Naive B cell (primary cell): ENCODE measurements at places on chromosomes 6 and 20.

DNA sequence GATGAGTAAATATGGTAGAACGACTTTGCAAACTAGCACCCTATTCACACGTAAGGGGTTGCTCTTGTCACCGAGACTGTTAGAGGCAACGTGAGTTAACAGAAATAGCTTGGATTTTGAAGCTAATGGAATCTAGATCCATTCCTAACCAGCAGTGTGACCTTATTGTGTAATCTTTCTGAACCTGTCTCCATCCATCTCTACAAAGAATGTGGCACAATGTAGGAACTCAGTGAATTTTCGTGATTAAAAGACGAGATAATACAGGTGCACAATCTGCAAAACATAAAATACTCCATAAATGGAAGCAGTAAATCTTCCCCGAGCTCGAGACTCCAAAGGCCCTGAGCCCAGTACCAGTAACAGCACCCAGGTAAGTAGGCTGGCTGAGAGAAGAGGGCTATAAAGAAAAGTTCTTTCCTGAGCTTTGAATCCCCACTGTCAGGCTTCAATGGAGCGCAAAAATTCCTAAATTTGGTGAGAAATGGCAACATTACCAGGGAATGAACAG, 801 bp upstream of the KIFC1 start:
- no peak for DNase-seq
- H3K27ac ChIP-seq = peak overlapping the region; percentile 98

DNA sequence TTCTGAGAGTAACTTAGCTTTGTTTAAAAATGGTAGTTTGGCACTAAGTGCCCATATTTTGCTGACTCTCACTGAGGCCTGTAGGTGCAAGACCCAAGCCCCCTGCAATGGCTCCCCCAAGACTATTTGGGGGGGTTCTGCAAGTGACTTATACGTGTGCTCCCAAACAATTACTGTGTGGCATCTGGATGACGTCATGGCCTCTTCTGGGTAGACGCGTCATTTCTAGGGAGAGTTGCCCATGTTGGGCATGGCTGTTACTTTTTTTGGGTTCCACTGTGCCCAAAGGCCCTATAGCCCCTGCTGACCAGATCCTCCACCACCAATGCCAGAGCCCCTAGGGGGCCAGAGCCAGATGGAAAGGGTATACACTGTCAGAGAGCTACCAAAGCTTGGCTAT, 110.3 kb upstream of the MYLIP start:
- no peak overlapping the region for H3K4me3 ChIP-seq
- DNase-seq = no peak
- no peaks in the 10 kb centered on the region for H3K36me3 ChIP-seq
- H3K4me1 ChIP-seq = no peaks in the 10 kb centered on the region

- no peak overlapping the region for H3K27ac ChIP-seq
- H3K36me3 ChIP-seq = no peaks in the 10 kb centered on the region
- no peak for DNase-seq
- no peak overlapping the region for H3K4me3 ChIP-seq
- H3K4me1 ChIP-seq = peaks cover 13% of the 10 kb centered on the region
Observed at GRCh38 chr6:150238336-150238741, 95.5 kb downstream of the PPP1R14C start.

DNA sequence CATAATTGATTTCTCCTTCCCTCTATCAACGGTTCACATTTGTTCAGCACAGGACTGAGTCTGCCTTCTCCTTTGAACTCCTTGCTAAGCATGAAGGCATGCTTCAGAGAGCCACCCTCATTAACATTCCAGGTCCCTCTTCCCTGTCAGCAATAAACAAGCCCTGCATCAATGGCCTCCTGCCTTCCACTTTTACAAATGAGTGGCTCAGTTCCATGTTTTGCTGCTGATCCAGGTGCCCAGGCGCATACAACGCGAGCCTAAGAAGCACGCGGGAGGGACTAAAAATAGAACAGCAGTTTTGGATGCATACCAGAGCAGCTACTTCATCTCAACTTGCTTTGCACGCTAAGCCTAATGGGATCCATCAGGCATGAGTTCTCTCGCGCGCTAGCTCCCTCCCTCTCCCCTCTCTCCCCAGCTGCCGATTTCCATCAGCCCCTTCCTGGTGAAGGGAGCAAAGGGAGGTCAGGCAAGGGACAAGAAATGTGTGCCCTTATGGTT, 53.4 kb downstream of the TRAF3IP2 start:
- H3K27ac ChIP-seq = no peak overlapping the region
- no peak for DNase-seq
- peaks cover 7% of the 10 kb centered on the region for H3K4me1 ChIP-seq
- H3K27me3 ChIP-seq = no peaks in the 10 kb centered on the region

DNA sequence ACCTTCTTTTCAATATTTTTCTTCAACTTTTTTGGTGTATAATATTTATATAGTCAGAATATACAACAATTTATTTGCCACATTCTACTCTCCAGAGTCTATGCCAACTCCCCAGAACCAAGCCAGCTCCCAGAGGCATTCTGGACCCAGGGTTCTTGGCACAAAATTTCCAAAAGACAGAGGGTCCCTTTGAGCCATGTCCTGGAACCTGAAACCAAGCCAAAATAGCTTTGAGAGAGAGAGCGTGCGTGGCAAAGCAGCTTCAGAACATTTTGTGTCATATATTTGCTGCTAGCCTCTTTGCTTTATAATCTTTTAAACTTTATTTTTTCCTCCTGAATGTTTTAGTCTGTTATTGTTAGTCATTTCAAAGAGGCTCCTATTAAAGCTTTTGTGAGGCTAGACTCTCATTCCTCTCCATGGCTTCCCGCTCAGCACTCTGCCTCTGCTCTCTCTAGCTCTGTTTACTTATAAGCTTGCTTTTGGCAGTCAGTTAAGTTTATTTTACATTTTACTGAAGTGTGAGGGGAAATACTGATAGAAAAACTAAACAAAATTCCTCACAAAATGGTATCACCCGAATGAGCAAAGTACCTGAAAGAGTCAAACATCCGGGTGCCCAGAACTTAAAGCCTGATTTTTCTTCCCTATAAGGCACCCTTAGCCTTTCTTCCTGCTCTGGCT, 605.1 kb upstream of the ID4 start:
- H3K4me1 ChIP-seq = no peaks in the 10 kb centered on the region
- no peak overlapping the region for H3K27ac ChIP-seq
- H3K4me3 ChIP-seq = no peak overlapping the region
- DNase-seq = no peak

DNA sequence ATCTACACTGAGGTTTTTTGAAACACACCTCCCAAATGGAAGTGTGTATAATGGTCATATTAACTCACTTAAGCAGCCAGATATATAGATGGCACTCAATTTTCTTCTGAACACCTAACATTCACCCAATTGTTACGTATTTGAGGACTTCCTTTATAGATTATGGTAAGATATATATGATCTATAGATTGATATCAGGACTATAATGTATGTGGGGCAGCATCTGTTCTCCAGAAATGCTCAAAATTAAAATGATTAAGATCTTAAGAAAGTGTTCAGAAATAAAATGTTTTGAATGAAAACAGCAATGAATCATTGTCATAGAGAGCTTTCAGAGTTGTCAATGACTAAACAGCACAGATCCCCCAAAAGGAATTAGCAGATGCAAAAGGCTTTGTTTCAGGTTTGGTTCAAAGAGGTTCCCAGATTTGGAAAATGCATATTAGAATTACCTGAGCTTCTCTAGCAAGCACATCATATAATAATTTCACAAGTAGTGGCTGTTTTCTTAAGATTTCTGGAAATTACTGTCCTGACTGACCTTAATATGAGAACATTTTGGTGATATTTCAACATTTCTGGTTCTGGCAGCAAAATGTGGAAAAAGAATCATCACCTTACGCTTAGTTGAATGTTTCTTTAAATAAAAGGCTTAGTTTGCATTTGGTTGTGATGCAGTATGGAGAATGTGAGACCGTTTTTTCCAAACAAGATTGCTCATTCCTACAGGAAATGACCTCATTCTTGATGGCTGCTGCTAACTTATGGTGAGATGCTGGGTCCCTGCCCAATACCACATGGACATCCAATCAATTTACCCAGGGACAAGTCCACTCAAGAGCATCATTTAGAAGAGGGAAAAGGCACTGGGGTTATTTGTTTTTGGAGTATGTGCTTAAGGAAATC, 31.5 kb downstream of the TRAF3IP2 start:
- peaks cover 10% of the 10 kb centered on the region for H3K4me1 ChIP-seq
- no peak overlapping the region for H3K4me3 ChIP-seq
- H3K36me3 ChIP-seq = no peaks in the 10 kb centered on the region
- no peaks in the 10 kb centered on the region for H3K27me3 ChIP-seq
- DNase-seq = no peak
- no peak overlapping the region for H3K27ac ChIP-seq

DNA sequence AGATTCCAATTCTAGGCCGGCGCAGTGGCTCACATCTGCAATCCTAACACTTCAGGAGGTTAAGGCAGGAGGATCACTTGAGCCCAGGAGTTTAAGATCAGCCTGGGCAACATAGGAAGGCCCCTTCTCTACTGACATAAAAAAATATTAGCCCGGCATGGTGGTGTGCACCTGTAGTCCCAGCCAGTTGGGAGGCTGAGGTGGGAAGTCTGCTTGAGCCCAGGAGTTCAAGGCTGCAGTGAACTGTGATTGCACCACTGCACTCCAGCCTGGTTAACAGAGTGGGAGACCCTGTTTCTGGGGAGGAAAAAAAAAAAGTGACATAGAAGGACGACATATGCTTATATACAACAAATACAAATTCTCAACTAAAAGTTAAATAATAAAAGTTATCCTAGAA, 30.9 kb downstream of the B4GALT5 start:
- H3K27me3 ChIP-seq = no peaks in the 10 kb centered on the region
- H3K4me3 ChIP-seq = no peak overlapping the region
- DNase-seq = no peak
- H3K27ac ChIP-seq = no peak overlapping the region
- H3K4me1 ChIP-seq = peaks cover 20% of the 10 kb centered on the region

DNA sequence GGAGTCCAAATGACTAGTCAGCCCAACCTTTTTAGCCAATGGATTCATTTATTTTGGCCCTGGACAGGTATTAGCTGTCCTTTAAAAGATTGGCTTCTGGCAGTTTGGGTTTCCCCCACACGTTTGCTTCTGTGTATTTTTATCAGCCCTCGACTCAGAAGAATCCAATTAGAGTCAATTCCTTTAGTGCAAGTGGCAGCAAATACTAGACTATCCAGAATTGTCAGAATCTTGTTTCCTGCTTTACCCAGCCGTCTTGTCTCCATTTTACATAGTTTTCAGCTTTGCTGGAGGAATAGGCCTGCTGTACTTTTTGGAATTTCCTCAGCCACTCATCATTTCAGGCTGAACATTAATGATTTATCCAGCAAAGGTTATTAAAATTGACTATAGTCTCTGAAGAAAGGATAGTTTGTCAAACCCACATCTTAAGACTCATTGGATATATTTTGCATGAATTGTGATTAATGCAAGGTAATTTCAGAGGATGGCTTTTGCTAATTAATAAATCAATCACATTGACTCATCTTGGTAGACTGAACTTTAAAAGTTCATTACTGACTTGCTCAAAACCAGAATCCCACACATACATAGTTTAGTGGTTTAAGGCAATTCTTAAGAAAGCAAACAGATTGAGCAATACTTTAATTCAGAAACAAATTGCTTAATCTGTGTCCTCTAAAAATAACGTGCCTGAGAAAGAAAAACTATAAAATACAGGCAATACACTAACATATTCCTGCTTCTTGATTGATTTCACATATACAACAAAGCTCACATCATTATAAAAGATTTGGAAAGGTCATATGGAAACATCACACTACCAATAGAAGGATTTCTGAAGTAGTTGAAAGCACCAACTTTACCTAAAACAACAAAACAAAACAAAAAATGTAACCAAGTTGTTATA, 62.9 kb upstream of the ZNF217 start:
- H3K27me3 ChIP-seq = no peaks in the 10 kb centered on the region
- no peaks in the 10 kb centered on the region for H3K36me3 ChIP-seq
- peak overlapping the region; percentile 10 for H3K4me3 ChIP-seq

DNA sequence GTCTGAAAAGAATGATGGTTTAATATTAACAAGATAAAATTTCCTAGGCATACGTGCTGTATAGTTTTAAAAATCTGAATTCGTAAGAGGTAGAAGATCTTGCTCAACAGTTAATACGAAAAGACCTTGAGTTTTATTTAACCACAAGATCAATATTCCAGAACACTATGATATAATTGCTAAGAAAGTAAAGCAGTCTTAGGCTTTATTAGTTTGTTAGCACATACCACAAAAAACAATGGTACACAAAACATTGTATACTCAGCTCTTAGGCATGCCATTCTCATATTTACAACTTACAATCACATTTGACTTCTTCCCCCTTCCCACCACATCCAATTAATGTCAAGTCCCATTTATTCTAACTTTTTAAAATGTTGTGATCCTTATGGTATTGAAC, 24.4 kb upstream of the STXBP5 start:
- peaks cover 13% of the 10 kb centered on the region for H3K27me3 ChIP-seq
- DNase-seq = no peak
- no peak overlapping the region for H3K4me3 ChIP-seq
- no peaks in the 10 kb centered on the region for H3K4me1 ChIP-seq
- H3K27ac ChIP-seq = no peak overlapping the region

- DNase-seq = no peak
- no peaks in the 10 kb centered on the region for H3K4me1 ChIP-seq
- H3K27me3 ChIP-seq = peaks cover 12% of the 10 kb centered on the region
- H3K27ac ChIP-seq = no peak overlapping the region
- no peaks in the 10 kb centered on the region for H3K36me3 ChIP-seq
Observed at GRCh38 chr20:38196592-38196991, 31.5 kb upstream of the TGM2 start.

- H3K27me3 ChIP-seq = no peaks in the 10 kb centered on the region
- no peaks in the 10 kb centered on the region for H3K36me3 ChIP-seq
- H3K4me1 ChIP-seq = no peaks in the 10 kb centered on the region
- DNase-seq = no peak
- no peak overlapping the region for H3K4me3 ChIP-seq
- no peak overlapping the region for H3K27ac ChIP-seq
Observed at GRCh38 chr6:64955435-64955848, 751.6 kb downstream of the EYS start.

DNA sequence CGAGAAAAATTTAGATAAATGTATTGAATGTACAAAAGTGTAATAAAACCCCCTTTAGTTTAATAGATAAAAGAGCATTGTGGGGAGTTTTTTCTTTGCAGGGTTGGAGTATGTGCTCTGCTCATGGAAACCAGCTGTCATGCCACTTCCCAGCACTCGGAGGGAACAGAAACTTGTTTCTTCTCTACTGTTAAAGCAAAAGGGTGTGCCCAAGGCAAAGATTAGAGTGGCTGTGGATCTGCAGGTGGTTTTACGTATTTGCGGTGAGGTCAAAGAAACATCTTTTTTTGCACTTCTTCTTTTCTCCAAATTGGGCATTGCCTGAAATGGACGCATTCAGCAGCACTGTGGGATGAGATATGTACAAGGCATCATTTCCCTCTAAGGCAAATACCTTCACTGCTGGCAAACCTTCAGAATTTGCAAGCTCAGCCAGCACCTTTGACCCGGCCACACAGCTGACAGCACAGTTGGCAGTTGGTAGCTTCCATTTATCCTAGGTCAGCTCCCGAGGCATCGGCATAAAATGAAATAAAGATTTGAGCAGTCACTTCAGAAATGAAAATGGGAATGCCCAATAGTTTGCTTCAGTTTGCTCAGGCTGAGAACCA, 178.4 kb upstream of the EYA4 start:
- no peaks in the 10 kb centered on the region for H3K4me1 ChIP-seq
- H3K36me3 ChIP-seq = no peaks in the 10 kb centered on the region
- H3K4me3 ChIP-seq = no peak overlapping the region
- no peak for DNase-seq
- H3K27me3 ChIP-seq = peaks cover 6% of the 10 kb centered on the region

GRCh38 chr6:36116066-36116864, 14.0 kb upstream of the MAPK13 start:
- H3K4me3 ChIP-seq = peak overlapping the region; percentile 99
- peak overlapping the region; percentile 97 for H3K27ac ChIP-seq
- no peak for DNase-seq
- H3K36me3 ChIP-seq = peaks cover 5% of the 10 kb centered on the region
- no peaks in the 10 kb centered on the region for H3K27me3 ChIP-seq
